ENCODE measurements at places on chromosomes 16 and 17.

GRCh38 chr17:44556166-44556831 is 985 bp upstream of the FZD2 start:
- DNase-seq: peak; percentile 30

DNA sequence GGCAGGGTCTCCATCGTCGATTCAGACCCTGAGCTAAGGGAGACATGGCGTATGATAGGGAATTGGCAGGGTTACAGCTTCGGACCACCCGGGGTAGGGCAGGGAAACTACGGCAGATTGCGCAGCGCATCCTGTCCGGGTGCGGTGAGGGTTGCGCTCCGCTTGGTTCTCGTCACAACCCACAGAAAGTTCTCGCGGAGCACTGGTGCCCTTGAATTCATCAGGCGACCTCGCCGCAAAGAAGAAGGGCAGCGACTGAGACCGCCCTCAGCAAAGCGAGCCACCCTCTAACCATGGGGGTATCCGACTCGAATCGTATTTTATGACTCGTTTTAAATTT is 1.2 kb downstream of the HS3ST3B1 start:
- no peak for DNase-seq

DNA sequence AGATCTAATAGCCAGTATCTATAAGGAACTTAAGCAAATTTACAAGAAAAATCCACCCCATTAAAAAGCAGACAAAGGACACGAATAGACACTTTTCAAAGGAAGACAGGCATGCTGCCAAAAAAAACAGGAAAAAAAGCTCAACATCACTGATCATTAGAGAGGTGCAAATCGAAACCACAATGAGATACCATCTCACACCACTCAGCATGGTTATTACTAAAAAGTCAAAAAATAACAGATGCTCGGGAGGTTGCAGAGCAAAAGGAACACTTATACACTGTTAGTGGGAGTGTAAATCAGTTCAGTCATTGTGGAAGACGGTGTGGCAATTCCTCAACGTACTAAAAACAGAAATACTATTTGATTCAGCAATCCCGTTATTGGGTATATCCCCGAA is 9.6 kb downstream of the STX8 start:
- no peak for DNase-seq

- no peak for DNase-seq
Observed at GRCh38 chr17:76811834-76812233, 56.4 kb upstream of the MGAT5B start.

DNA sequence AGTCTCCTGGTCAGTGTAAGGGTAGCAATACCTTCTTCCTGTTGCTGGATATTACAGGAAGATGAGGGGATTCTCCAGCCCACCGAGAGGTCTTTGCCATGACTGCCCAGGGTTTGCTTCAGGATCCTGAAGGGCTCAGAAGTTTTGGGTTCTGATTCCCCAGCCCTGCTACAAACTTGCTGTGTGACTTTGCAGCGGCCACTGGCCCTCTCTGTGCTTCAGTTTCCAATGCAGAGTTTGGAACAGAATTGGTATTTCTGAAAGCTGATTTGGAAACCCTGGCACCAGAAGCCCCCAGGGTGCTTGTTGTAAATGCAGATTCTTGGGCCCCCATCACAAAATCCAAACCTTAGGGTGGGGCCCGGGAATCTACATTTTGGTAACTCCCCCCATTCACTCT is 14.7 kb downstream of the KCNG4 start:
- no peak for DNase-seq

GRCh38 chr17:79785900-79786810 is 8.2 kb downstream of the CBX2 start:
- DNase-seq: no peak
